ENCODE measurements at places on chromosomes 1 and 21. TPM values are rescaled to one million over a fixed set of nuclear protein-coding genes. Genes with fewer than 3 reads are reported as not detected.

- H3K4me3 ChIP-seq, result no peak overlapping the region
- no peaks in the 10 kb centered on the region for H3K36me3 ChIP-seq
- H3K27me3 ChIP-seq, result no peaks in the 10 kb centered on the region
- no peak overlapping the region for H3K27ac ChIP-seq
- peaks cover 11% of the 10 kb centered on the region for H3K4me1 ChIP-seq
These were observed 115.7 kb downstream of the RGL1 start for GRCh38 chr1:183920651-183921050.

DNA sequence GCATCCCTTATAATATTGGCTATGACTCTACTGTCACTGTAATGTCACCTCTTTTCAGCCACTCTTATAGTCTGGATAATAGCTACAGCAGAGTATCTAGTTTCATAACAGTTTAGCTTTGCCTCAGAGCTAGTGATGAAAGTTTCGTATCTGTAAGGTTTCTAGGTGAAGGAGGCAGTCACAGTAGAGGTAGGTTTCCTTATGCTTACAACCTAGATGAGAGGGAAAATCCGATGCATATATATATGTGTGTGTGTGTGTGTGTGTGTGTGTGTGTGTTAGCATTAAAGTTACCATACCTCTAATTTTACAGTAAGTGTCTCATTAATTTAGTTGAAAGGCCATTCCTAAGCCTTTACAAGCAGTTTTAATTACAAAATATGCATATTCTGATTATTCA lies 2.2 kb upstream of the TOR1AIP2 start:
- H3K27ac ChIP-seq, result no peak overlapping the region
- peaks cover 66% of the 10 kb centered on the region for H3K36me3 ChIP-seq
- no peaks in the 10 kb centered on the region for H3K27me3 ChIP-seq
- no peak for DNase-seq

DNA sequence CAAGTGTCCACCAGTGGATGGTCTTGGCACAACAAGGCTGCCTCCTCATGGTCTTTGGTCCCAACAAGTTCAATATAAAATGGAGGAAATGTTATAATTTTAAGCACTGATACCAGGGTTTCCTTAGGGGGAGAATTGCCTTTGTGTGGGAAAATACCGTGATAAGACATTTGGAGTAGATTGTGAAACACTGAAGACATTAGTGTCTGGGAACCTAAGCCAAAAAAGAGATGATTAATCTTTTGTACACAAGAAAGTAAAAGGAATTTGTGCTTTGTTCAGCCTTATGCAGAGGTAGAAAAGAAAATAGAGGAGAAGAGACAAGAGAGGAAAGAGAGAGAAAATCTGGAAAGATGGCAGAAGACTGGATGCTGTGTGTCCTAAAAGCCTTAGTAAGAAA lies 36.1 kb downstream of the ST6GALNAC3 start:
- H3K4me3 ChIP-seq, result no peak overlapping the region
- peaks cover 5% of the 10 kb centered on the region for H3K36me3 ChIP-seq
- DNase-seq, result no peak
- no peaks in the 10 kb centered on the region for H3K4me1 ChIP-seq

The SPRR2G gene
- total RNA-seq, result not detected

The MRPL20 gene
- total RNA-seq, result 81.2 TPM

The PRELP gene
- total RNA-seq, result not detected
